ENCODE measurements at places on chromosomes 16 and 17.

DNA sequence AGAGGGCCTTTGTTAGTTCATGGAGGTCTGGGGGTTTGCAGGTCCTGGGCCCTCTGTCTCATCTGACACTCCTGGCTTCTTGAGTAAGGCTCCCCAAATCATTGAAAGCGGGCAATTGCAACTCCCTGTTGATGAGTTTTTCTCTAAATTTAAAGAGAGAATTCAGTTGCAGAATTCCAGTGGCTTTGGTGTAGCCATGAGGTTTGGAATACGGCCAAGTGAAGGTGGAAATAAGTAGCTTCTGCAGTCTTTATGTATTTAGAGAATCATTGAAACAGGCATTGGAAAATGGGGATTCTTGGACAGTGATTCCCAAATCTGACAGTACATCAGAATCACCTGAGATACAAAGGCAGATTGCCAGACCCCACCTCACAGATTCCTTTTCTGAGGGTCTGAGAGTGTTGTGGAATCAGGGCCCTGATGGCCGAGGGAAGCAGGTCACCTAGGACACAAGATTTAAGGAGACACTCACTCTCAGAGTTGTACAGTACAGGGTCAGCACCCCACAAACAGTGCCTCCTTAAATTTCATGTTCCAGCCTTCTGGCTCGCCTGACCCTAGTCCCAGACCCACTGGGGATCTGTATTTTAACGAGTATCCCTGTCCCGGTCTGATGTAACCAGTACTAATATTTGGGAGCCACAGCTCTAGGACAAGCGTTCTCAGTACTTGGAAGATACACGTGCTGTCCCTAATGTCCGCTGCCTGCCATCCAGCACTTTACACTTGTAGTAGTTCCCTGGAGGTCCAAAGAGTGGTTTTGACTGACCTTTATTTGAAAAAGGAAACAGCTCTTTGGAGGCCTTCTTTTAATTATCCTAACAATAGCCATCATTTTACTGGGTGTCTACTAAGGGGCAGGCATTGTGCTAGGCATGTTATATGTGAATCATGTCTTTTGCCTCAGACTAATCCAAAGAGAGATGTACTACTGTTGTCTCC is 37.8 kb downstream of the YPEL2 start:
- no peak for DNase-seq

GRCh38 chr17:57916925-57917858 is 38.0 kb downstream of the CUEDC1 start:
- no peak for DNase-seq

DNA sequence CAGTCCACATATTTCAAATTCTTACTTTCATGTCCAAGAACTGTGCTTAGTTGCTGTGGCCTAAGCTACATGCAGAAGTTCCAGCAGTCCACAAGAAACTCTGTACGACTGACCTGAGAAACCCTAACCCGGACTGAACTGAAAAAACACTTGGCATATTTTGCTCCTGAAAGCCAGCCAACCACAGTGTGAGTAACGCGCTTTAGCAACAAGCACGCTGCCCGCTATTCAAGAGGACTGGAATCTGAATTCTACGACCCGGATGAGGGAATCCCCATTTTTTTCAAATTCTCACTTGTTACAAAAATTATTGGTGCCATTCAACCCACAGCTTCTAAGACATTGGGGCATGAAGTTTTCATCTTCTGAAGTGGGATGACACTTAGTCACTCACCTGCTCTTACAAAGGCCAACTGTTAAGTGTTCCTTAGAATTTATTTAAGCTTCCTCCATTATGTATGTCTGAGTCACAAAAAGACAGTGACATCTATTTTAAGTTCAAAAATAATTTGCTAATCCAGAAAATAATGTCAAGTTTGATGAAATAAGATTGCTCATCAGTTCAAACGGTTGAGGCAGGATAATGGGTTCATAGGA is 78.7 kb downstream of the CDYL2 start:
- no peak for DNase-seq

DNA sequence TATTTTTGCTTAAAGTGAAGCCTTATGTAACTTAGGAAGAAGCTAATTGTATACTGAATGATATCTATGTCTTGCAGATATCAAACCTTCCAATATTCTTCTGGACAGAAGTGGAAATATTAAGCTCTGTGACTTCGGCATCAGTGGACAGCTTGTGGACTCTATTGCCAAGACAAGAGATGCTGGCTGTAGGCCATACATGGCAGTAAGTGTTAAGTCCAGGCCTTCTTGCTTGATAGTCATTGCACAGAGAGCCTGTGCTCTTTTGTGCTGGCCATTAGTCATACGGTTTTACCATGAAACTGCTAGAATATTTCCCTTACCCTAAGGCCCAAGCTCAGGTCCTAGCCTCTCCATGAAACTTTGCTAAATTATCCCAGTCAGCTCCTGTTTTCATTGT is 92.5 kb downstream of the MAP2K4 start:
- DNase-seq: no peak

- DNase-seq: no peak
Measured at GRCh38 chr17:56781906-56782305, 51.8 kb downstream of the C17orf67 start.

DNA sequence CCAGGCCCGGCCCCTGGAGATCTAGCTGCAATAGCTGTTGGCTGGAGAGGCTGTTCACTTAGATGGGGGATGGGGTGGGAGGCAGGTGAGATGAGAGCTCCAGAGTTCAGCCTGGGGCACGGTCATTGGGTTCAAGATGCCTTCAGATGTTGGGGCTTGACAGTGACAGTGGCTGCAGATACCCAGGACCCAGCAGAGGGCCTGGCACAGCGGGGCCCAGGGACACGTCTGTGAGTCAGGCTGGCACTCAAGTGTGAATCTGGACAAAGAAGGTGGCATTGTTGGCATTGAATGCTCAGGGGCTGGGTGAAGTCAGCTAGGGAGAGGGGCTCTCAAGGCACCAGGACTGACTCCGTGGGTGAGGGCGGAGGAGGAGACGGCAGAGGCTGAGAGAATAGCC is 328.1 kb downstream of the SEC14L1 start:
- no peak for DNase-seq

DNA sequence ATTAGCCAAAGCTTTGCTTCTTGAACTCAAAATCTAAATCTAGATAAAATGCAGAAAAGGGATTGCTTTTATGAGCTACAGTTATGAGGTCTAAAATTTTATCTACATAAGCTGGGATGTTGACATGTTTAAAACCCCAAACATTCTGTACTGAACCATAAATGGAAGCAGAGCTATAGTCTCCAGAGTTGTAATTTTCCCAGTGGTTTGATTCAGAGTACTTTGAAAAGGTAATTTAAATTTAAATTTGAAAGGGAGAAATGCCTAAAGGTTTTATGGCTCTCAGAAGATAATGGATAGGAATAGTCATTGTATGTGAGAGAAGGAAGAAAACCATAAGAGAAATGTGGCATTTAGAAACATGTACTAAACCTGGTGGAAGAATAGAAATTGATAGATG is 163.2 kb downstream of the PPM1E start:
- DNase-seq: no peak

GRCh38 chr16:27515874-27516353 is 33.8 kb downstream of the GTF3C1 start:
- no peak for DNase-seq

- no peak for DNase-seq
Measured at GRCh38 chr17:49496867-49497147, 1.7 kb downstream of the NGFR start.

GRCh38 chr16:84194018-84194417 is 3.1 kb downstream of the ADAD2 start:
- DNase-seq: no peak

DNA sequence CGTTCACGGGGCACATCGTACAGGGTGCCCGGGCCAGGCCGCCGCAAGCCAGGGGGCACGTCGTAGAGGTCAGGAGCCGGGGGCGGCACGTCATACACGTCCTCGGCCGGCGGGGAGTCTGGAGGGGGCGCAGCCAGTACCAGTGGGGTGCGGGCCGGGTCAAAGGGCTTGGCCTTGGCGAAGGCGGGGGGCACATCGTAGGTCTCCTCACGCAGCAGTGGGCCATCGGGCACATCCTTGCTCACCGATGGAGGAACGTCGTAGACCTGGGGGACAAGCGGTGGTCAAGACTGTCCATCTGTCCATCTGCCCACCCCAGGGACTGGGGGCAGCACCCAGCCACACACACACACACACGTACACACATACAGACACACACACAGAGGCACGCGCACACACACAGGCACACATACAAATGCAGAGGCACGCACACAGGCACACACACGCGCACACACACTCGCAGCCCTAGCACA is 15.7 kb downstream of the BCAR1 start:
- no peak for DNase-seq

DNA sequence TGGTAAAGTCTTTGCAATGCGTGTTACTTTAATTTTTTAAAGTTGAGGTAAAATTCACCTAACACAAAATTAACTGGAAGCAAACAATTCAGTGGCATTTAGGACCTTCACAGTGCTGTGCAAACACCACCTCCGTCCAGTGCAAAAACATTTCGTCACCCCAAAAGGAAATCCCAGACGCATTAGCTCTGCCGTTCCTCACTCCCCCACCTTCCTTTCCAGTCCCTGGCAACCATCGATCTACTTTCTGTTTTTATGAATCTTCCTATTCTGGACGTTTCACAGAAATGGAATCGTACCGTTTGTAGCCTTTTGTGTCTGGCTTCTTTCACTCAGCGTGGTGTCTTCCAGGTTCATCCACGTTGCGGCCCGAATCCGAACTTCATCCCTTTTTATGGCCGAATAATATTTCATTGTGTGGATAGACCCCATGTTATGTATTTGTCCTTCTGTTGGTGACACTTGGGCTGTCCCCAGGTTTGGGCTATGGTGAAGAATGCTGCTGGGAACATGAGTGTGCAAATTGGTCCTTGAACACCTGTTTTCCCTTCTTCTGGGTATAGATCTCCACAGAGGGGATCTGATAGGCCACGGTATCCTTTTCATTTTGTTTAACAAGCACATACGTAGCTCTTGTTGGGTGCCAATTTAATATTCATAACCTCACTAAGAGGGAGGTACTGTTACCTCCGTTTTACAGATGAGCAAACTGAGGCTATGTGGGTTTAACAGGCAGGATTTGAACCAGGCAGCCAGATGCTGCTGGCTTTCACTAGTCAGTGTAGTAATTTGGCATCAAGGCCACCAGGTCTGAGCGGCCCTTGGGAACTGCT is 232.0 kb upstream of the GSE1 start:
- no peak for DNase-seq

GRCh38 chr16:5928476-5929065 is 831.0 kb upstream of the EEF2KMT start:
- no peak for DNase-seq

- DNase-seq: no peak
Measured at GRCh38 chr16:75727221-75727620, 931 bp upstream of the CPHXL start.

DNA sequence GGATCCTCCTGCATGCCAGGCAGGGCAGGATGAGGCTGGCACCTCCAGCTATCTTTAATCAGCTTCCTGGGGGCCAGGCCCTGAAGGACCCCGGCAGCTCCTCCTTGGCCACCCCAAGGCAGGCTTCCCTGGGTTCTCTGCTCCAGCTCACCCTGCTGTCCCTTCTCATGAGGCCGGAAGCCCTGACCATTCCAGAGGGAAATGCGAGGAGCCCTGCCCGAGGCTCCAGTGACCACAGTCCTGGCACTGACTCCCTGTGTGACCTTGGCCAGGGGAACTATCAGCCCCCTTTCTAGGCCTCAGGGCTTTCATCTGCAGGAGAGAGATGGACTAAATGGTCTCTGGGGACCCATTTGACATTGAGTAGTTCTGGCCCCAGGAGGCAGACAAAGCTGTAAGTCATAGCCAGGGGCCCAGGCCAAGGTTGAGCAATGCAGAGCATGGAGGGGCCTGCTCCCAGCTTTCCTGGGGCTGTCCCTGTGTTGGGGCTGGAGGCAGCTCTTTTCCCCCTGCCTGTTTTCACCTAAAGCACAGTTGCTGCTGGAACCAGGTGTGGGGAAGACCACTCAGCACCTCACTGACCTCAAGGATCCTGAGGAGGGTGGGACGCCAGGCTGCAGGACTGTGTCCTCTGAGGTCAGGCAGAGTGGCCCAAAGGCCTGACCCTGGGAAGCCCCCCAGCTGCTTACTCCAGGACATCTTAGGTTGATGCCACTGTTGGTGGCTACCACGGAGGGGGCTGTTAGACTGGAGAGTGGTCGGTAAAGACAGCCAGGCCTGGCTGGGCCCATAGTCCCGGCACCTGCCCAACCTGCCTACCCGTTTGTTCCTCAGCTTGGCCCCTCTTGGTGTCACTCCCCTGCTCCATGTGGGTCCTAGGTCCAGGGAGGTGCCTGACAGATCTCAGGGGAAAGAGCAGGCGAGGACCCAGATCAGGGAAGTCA is 8.1 kb downstream of the KCNH6 start:
- DNase-seq: no peak

GRCh38 chr17:17186551-17187505 is 19.3 kb downstream of the PLD6 start:
- DNase-seq: no peak

DNA sequence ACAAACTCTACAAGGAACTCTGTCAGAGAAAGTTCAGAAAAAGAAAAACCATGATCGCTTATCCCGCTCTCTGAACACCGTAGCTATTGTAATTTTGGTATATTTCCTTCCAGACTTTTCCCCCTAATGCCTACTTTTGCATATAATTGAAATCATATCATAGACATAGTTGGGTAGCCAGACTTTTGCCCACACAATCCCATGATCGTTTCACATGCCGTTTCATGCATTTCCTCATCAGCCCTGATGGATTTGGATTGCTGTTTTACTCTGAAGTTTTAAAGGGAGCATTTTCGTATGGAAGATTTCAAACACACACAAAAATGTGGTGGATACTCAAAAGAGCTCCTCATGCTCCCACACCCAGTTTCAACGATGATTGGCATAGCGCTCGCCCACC is 31.3 kb downstream of the COX4I1 start:
- no peak for DNase-seq

DNA sequence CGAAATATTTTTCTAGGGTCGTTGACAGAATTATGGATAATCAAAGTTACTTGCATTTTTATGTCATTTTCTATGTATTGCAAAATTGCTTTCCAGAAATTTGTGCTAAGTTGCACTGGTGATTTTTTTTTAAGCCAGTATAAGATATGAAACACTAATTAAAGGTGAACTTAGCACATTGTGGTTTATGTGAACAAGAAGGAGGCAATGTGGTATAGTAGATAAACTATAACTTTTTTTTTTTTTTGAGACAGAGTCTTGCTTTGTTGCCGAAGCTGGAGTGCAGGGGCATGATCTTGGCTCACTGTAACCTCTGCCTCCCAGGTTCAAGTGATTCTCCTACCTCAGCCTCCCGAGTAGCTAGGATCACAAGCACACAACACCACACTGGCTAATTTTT is 13.2 kb downstream of the DGKE start:
- DNase-seq: no peak

- DNase-seq: no peak
Measured at GRCh38 chr16:88943131-88943664, 33.8 kb downstream of the CBFA2T3 start.

- DNase-seq: no peak
Measured at GRCh38 chr17:37317867-37318266, 57.9 kb upstream of the C17orf78 start.

Measured in DMS 273 treated with DMSO at 0.1 percent for 48 hours (cell line).